Jurkat, Clone E6-1 (cell line): ENCODE measurements at places on chromosomes 3 and 15.

GRCh38 chr3:66712210-66712609, 211.4 kb upstream of the LRIG1 start:
- no peak for DNase-seq

DNA sequence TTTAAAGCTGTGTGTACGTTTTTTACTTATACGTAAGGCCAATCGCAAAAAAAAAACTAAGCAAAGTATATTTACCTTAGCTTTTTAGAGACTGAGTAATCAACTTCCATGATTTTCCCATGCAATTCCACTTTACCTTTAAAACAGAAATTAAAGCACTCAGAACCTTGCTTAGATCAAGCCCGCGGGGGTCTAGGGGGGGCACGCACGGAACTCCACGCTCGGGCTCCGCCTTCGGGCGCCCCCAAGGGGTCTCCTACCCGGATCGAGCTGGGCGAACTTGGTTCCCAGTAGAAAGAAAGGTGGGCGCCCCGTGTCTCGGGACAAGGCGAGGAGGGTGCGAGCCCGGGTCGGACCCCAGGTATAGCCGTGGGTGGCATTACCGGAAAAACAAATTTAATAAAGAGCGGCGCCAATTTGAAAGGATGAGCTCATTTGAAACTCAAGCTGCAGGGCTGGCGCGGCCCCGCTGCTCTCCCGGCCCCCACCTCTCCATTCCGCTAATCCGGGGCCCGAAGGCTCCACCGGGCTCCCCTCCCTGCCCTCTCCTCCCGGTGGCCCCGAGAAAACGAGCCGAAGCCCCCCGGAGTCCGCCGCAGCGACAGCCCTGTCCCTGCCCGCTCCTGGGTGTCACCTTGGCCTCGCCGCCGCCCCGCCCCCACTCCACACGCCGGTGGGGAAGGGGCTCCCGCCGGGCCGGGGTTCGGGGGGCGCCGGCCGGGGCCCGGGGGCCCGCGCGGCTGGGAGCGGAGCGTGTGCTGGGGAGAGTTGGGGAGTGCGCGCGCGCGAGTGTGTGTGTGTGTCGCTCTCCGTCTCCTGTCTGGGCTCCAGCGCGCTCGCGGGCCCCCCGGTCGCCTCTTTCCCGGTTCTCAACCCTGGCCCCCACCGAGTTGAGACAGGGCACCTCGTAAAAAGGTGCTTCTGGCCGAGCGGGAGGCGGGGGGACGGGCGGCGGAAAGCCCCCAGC, 1.5 kb downstream of the IGF2BP2 start:
- DNase-seq: no peak

- no peak for DNase-seq
These were observed 165.5 kb downstream of the NECTIN3 start for GRCh38 chr3:111236836-111237713.

GRCh38 chr3:87218560-87218959, 8.5 kb upstream of the CHMP2B start:
- no peak for DNase-seq

- DNase-seq: peak; percentile 69
These were observed 1.5 kb downstream of the RETNLB start for GRCh38 chr3:108755686-108756085.

GRCh38 chr3:177351757-177352158, 154.5 kb upstream of the TBL1XR1 start:
- no peak for DNase-seq

GRCh38 chr3:100540791-100541334, 48.4 kb downstream of the TMEM45A start:
- no peak for DNase-seq

DNA sequence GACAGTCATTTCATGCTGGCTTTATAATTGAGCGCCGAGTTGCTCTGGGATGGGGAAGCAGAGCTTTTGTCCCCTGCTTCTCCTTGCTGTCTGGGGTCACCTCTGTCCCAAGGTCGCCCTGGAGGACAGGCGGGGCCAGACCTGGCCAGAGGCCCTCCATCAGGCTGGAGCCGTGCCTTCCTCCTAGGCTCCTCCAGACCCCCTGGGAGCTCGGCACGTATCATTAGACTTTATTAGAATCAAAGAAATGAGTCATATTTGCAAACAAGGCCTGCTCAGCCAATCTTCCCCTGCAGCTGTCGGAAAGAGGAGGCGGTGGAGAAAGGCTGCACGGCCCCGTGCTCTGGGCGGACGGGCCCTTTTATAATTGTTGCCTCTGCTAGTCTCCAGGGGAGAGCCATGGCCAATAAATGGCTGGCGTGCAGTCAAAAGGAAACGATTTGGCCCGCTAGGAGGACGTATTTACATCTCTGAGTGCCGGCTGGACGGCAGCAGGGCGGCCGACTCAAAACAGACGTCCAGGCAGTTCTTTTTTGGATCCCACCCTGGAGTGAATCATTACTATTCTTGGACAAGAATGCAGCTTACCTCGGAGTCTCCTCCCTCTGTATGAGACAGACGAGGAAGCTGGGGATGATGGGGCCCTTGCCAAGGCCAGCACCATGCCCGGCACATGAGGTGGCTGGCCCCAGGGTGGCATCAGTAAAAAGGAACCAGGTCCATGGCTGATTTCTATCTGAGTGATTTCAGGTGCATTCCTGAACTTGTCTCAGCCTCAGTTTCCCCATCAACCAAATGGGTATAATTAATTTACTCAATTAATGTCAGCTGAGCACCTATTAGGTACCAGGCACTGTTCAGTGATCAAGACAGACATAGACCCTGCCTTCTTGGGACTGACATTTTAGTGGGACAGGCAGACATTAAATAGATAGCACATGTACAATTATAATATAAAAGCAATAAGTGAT, 50.6 kb downstream of the SLC6A6 start:
- no peak for DNase-seq

DNA sequence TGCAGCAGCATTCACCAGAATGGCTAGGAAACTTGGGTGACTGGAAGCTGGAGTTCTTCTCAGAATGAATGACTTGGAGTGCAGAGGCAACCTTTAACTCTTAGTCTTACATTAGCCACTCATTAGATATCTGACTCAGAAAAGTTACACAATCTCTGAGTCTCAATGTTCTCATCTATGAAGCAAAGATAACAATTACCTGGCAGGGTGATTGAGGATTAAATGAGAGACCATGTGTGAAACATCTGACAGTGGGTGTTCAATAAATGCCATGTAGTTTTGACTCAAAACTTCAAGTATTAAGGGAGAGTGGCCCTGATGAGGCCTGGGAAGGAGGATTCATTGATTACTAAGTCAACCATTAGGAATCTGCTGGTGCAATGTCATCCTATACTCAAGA, 48.3 kb downstream of the MRPL3 start:
- DNase-seq: no peak

GRCh38 chr15:79451361-79451999, 19.3 kb downstream of the MINAR1 start:
- DNase-seq: no peak

DNA sequence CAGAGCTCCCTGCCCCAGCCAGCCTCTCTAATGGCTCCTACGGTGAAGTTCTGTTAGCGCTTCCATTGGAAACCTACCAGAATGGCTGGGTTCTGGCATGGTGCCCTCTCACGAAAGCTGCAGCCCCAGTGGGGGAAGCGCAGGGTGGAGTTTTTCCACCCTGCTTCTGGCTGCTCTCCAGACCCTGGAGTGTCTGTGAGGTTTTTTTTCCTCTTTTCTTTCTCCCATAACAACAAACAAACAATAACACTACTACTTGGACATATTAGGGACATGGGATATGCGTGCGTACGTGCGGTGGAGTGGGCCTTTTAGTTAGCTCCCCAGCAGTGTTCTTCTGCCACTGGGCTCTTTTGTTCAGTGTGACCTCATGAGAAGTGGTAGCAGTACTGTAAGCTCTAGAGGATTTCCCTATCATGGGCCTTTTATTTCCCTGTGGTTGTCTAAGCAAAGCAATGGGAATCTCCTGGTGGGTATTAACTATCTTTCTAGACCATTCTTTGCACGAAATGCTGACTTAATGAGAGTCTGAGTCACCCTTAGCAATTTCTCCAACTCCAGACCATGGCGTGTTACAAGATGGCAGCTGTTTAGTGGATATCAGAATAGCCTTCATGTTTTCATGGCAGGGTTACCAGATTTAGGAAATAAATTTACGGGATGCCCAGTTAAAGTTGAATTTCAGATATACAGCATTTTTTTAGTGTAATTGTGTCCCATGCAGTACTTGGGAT, 161.9 kb downstream of the FNDC3B start:
- no peak for DNase-seq

GRCh38 chr15:58460872-58461271, 29.1 kb downstream of the LIPC start:
- DNase-seq: no peak

DNA sequence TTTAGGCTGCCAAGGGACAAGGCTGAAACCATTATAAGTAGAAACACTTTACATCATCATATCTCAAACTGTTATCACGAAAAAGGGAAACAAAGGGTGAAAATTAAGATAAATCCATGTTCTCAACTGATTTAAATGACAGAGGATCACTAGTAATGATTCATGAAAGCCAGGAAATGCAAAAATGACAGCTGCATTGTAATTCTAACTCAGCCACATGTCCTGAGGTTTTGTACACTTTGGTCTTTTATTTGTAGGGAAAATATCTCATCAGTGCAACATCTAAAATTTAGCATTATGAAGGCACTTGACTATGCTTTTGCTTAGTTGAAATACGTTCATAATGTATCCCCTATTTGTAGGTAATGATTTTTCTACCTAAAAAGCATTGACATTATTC, 379.7 kb downstream of the TIGIT start:
- no peak for DNase-seq

DNA sequence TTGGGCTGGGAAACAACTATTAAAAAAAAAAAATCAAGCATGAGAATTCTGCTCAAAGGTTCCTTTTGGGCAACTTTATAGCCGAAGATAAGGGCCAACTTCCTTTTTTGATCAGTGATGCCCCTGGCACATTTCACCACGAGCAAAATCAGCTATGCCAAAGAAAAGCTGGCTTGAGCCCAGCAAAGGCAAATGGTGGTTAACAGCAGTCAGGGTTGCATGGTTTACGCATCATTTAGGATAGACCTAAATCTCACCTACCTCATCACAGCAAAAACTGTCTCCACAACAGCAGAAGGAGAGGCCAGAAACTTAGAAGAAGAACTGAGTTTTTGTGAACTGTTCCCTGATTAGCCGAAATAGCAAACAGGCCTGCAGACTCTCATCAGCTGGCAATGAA, 220.1 kb upstream of the CDIN1 start:
- DNase-seq: no peak

- DNase-seq: peak; percentile 11
These were observed 65.7 kb downstream of the MYLK start for GRCh38 chr3:123818324-123818920.

- no peak for DNase-seq
These were observed 214.0 kb upstream of the RARB start for GRCh38 chr3:25214034-25214433.

- DNase-seq: no peak
These were observed 193.0 kb upstream of the TPM1 start for GRCh38 chr15:62849316-62850106.

DNA sequence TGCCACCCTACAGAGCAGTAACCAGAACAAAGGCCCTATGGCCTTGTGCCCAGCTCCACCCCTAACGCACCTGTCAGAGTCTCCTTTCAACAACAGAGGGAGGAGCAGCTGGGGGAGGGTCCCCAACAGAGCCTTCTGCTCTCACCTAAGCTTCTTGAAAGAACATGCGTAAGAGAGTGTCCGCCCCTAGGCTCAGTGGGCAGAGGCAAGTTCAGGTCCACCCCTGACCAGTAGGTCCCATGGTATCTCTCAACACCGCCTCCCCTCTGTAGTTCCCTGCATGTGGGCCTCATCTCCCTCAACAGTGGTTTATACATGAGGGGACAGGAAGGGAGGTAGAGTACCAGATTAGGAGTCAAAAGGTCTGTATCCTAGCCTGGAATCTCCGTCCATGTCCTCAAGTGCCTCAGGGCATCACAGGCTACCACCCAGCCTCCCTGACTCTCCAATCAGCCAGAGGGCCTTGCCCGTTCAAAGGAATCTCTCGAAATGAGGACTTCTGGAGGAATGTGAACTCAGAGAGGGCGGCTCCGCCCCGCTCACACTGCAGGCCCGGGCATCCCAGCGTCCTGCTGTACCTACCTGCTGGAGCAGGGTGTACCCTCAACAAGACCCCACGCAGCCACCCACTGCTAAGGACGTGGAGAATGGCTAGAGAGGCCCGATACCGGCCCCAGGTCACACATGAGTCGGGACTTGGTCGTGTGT, 680 bp downstream of the POC1A start:
- peak; percentile 60 for DNase-seq

DNA sequence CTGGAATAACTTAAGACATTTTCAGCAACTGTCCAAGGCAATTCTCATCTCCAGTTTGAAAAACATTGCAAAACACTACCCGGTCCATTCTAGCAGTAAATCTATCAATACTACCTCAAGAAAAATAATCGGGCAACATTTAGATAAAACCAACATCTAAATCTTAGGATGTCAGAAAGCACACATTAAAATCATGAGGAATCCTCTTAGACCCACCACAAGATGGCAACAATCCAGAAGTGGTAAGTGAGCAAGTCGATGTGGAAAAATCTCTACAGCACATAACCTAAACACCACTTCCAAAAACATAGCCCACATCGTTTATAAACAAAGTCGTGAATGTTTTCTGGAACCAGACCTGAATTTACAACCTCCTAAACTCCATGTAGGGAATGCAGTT, 5.7 kb downstream of the PLCH1 start:
- DNase-seq: no peak

DNA sequence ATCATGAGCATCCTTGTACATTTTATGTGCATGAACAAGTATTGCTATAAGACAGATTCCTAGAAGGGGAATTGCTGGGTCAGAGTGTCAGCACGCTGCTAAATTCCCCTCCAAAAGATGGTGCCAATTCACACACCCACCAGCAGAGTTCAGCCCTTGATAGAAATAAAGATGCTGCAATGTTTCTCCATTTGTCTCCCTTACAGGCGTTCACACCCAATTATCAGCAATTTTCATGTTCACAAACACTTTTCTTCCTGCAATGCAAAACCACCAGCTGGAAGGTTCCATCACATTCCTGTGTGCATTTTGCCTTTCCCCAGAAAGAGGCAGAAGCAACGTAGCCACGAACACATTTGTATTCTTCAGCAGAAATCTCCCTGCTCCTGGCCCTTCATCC, 3.3 kb upstream of the TAMM41 start:
- no peak for DNase-seq

DNA sequence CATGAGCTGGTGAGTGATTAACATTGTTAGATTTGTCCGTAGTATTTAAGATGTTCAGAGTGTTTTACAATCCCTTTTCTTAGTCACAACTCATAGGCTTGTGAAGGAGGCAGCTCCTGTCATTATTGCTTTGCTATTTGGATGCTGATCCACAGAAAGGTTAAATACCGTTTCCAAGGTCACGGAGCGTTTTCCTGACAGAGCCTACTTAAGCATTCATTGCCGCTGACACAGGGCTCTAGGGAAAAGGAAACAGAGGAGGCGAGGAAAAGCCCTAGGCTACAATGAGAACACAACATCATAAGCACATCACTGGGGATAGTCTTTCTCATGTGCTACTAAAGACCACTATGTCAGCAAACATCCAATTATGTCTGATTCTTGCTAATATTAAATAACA, 38.5 kb upstream of the CPB1 start:
- no peak for DNase-seq

DNA sequence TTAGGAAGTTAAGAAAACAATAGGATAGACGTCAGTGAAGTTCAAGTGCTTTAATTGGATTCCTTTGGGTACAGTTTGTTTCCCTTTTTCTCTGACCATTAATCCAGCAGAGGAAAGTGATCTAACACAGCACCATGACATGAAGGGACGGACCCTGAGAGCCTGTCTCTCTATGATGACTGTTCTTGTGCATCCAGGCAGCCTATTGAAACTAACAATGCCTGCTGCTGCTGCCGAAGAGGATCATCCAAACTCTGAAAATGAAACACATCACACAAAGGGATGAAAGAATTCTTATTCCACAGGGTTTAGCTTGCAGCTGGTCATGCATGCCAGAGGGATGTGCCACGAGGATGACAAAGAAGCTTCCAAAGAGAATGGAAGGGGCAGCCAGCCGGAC, 75.5 kb downstream of the ZBTB20 start:
- DNase-seq: no peak
